ENCODE measurements at places on chromosomes 5 and 9.
A peak's percentile ranks its signal among the peaks of the same experiment; 100 is the strongest.

DNA sequence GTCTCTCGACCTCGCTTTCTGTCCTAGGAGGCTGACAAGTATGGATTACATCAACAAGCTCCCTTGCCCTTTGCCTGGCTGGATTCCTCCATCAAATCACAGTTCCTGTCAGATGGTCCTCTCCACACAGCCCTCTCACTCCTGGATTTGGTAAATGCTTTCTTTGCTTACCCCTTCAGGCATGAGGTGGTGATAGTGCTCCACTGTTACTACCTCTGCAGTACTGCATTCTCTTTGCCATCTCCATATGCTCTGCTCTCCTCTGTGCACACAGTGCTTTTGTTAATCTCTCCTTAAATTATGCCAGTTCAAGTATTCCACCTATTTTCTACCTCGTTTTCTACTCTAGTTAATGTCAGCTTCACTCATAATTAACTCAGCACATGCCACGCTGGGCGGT, 279.2 kb downstream of the DMAC1 start:
- no peak for DNase-seq

GRCh38 chr5:19018822-19019221, 969.2 kb downstream of the CDH18 start:
- DNase-seq = peak; percentile 6

DNA sequence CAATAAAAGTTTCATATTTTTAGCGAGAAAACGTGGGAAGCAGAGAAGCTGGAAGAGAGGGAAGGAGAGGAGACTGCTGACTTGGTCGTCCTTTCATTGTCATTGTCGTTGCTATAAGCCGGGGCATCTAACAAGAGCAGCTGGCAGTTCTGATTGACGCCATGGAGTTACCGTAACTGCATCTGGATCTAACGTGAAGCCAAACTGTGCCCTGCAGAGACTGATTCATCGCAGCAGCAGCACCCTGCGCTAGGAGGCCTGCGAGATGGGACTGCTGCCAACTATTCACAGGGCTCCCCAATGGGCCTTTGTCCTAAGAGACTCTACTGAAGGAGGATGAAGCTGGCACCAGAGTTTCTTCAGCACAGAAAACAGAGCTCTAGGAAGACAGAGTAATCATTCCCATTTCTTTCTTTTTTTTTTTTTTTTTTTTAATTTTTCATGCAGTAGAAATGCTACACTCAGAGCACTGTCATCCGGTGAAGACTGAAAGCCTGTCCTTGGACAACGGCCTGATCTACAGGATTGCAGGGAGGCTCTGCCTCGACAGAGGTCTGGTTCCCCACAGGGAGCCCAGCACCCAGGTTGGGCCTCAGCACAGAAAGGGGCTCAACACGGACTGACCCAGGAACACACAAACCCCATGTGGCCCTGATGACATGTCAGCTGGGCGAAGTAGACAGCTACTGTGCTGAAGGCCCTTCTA, 47.8 kb downstream of the RETREG1 start:
- DNase-seq = peak; percentile 75

DNA sequence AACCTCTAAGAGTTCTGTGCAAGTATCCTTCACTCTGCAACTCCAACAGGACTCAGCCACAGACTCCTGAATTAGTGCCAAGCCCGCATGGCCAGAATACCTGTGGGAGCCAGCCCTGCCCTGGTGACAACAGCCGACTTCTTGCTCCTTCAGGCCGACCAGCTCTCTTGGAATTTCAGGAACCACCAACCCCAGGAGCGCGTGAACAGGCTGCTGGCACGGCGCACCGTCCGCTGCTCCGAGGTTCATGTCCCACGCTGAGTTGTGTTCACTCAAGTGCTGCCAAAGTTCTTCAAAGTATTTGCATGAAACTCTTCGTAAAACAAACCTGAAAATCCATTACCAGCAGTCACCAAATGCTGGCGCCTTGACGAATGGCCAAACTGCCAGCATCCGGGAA, 232.8 kb downstream of the NR2F1-AS1 start:
- no peak for DNase-seq

DNA sequence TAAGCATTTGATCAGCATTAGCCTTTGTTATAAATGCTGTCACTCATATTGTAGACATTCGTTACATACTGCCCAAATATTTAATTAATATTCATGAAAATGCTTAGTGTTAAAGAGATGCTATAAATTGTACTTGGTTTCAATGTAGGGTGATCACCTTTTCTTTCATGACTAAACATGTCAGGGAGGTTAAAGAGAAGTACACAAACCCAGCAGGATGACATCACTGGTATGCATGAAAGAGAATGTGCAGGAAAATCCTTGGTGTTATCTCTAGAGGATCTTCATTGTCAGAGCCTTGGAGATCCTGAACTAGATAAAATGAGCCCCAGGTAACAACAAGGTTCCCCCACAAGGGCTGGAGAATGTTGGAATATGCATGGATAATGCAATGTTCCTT, 33.0 kb upstream of the SV2C start:
- no peak for DNase-seq

DNA sequence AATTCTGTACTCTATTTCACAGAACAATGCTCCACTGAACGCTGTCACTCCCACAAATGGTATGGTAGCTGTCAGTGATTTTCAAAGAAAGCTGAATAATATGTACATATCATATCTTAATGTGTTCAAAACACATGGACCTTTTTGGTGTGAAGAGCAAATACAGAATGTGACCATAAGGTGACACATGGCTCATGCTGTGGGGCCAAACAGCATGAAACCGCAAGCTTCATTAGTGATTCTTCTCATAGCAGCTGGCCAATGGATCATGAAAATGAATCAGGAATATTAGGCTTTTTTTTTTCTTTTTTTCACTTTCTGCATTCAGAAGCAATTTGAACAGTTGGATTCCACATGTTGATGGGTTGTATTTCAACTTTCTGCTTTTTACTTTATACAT, 54.9 kb upstream of the CDH9 start:
- DNase-seq = no peak

DNA sequence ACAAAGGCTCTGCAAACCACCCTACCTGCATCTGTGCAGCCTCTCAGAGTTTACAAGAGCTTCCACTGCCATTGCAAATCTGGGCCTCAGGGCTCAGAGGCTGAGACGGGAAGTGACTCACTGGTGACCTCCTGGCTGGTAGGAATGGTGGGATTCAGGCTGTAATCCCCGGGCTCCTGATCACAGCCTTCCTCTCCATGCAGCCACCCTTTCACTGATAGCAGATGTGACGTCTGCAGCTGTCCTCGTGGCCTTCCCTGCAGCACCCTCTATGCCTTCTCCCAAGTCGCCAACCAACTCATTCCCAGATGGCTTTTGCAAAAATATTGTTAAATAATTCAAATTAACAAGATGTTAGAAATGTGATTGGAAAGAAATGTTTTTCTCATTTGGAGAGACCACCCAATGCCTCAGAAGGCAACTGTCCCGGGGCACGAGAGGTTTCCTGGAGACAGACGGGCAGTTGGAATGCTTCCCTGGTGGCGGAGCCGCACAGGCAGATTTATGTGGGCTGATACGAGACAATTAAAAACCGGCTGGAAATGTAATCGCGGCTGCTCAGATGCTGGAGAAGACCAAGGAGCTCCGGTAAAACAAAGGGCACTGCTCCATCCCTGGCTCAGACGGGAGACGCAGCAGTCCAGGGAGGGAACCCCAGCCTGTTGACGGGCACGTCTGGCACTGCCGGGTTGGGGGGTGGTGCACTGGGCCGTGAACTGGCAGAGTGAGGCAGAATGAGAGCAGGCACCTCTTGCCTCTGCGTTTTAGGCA, 34.4 kb upstream of the SLC25A51 start:
- DNase-seq = peak; percentile 93

DNA sequence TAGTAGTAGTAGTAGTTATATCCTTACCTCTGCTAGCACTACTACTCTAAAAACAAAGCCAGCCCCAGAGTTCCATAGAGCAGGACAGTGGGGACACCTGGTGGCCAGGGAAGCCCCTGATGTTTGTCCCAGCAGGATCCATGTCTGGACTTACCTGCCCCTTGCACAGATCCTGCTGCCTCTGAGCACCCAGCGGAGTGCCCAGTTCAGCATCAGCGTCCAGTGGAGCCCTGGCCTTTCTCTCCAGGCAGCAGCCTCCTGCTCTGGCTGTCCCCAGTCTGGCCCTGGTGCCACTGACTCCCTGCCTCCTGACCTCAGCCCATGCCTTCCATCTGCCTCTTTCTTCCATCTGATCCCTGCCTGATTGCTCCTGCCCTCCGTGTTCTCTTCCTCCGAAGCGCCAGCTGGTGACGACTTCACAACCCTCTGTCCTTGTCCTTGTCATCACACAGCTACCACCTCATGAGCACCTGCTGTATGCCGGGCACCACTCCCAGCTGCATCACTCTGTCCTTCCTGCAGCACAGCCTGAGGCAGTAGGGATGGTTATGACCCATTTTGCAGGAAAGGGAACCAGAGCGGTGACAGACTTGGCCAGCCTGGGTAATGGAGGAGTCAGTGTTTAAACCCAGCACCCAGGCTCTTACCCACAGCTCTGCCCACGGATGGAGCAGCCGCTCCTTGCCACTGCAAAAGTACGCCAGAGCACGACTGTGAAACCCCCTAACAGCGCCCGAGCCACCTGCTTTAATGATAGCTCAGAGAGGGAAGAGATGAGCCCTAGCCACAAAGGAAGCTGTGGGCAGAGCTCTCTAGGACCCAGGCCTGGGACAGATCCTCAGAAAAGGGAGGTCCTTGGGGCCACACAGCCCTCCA, 11.5 kb downstream of the SARDH start:
- peak; percentile 78 for DNase-seq

GRCh38 chr5:149966946-149967345, 6.4 kb downstream of the SLC26A2 start:
- DNase-seq = no peak

- DNase-seq = no peak
Measured at GRCh38 chr9:123796618-123797484, 133.1 kb downstream of the DENND1A start.

GRCh38 chr9:135547756-135548736, 2.1 kb downstream of the OBP2A start:
- no peak for DNase-seq

DNA sequence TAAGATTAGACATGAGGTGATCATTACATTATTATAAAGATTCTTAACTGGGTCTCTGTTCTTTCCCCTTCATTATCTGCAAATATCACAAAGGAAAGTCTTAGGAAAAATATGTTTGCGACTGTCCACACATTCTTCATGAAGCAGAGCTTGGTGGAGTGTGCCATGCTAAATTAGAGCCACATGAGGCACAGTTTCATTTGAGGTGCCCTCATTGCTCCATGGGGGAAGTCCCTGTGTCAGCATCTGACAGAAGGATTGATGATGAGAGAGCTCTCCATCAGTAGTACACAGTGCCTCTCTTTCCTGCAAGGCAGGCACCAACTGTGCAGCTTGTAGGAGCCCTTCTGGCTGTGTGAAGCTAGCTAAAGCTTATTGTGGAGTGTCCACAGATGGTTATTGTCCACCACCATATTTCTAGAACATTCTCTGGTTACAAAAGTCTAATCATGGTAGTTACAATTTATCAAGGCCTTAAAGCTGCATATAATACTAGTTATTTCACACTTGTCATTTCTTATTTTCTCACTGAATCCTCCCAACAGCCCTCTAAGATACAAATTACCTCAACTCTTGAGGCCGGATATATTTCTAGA, 63.9 kb downstream of the C9orf152 start:
- DNase-seq = no peak

GRCh38 chr9:112124156-112124555, 50.9 kb downstream of the SUSD1 start:
- no peak for DNase-seq

GRCh38 chr9:118558026-118558425, 811.2 kb downstream of the BRINP1 start:
- DNase-seq = no peak

- no peak for DNase-seq
Measured at GRCh38 chr5:81633471-81633870, 117.4 kb downstream of the SSBP2 start.

GRCh38 chr9:69672596-69673310, 582 bp upstream of the APBA1 start:
- DNase-seq = peak; percentile 75

GRCh38 chr9:115006660-115007059, 76.3 kb upstream of the TNFSF8 start:
- DNase-seq = no peak

DNA sequence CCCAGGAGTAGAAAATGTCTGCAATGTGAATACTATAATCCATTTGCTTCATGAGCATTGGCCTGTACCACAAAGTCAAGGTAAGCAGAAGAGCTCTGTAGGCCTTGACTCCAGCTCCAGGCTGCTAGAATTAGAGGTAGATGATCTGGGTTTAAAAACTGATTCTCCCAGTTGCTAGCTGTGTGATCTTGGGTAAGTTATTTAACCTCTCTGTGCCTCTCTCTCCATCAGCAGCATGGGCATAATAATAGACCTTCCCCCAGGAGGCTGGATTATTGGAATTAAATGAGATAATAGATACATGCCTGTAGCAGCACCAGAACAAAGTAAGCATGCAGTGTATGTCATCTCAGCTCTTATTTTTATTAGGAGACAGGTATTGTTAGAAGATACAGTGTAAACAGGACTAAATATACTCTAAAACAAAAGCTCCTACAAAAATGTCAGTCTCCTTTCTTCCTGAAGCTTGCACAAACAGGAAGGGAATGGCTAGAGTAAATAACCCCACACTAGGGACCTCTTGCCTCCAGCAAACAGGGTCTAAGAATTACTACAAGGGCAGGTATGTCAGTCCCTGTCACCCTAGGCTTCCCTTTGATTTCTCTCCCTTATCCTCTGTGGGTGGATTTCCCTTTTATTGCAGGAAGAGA, 57.5 kb downstream of the PSAT1 start:
- DNase-seq = no peak

DNA sequence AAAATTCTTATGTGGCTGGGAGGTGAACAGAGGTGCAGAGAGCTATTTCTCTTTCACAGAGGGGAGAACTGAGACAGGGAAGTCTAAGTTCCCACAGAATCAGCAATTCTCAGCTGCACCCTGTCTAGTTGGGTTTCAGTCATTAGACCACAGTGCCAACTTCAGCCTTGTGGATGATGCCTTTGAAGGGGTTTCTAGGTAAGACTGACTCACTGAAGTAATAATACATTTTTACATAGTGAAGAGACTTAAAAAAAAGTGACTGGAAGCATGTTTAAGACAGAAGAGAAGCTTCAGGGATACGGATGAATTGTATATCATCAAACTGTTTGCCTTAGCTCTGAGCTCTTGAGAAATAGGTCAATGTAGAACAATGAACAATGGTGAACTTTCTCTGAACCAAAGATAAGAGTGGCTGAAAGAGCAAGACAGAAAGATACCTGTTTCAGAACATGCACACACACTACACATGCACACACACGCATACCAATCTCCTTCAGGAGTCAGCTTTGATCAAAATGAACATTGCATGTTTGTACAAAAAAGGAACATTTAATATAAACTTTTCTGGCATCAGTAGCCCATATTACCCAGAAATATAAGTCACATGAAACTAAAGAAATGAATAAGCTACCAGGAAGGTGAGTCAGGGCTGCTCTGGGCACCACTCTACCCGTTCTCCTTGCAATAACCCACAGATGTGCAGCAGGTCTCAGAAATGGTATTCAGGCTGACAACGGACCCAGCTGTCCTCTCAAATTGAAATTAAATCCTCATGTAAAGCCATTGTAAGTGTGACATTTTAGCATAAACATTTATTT, 12.6 kb upstream of the FYB1 start:
- DNase-seq = peak; percentile 33
